ENCODE measurements at places on chromosomes 5 and 9.

DNA sequence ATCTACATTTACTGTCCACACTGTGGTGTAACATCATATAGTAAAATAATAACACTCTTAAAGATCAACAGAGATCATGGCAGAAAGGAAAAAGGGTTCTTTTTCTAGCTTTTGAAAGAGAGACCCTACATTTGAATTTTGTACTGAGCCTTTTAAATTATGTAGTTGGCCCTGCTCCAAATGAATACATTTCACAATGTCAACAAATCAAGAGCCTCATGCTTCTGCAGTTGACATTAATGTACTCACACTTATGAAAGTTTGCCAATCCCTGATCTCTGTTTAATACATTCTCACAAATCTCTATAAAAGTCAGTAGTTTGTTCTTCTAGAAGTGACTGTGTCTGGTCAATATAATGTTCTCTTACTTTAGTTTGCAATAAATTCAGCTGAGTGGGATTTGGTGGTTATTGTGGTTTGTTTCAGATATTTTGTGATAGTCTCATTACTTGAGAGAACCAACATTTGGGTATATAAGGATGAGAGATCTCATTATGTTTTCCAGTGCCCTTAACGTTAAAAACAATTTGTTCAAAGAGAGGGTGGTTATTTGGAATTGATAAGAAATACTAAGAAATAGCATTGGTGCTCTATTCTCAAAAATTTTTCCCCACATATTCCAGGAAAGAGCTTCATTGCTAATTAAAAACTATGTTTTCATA lies 277.8 kb upstream of the FTMT start:
- DNase-seq = no peak

- DNase-seq = no peak
Observed at GRCh38 chr9:91658513-91659105, 235.0 kb upstream of the NFIL3 start.

DNA sequence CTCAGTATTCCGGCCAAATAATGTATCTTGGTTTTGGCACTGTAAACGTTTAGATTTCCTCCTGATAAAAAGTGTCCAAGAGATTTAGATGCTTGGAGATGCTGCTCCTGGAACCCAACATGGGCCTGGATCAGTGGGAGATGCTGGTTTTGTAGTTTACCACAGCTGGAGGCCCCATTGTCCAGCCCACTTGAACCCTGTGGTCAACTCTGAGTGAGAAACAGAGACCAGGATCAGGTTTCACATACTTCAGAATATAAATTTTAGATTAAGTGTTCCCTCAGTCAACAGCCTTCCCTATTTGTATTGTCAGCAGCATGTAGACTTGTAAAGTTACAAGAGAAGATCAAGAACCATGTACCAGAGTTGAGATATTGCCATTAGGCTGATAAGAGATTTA lies 144.7 kb upstream of the C9orf72 start:
- DNase-seq = no peak

DNA sequence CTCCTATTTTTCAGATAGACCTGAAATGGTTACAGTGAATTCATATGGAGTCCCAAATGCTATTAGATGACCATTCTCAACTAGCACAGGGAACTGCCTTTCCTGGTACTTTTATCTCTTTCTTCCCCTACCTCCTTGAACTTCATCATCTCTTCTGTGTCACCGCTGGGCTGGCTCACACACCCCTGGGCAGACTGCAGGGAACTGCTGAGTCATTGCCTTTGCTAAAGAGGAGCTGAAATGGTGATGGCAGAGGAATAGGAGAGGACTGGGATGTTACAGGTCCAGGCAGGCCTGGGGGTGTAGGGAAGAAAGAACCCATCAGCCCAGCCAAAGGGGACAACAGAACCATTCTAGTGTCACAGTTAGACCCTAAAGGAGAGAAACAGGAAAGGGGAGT lies 322.3 kb downstream of the ASTN2 start:
- DNase-seq = no peak

DNA sequence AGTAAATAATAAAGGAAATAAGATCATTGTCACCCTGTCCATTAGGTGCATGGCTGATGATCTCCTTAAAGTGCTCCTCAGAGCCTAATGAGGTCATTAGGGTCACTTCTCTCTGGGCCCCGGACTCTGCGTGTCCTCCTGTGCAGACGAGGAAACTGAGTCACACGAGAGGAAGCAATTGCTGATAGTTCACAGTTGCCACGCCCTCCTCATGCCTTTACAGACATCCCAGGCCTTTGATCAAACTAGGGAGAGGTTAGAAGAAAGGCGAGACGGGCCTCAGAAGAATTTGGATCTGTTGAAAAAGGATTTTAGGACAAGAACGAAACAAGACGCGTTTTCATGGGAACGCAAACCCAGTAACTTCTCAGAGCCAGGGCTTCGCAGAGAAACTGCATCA lies 32.0 kb upstream of the MSX2 start:
- no peak for DNase-seq

- no peak for DNase-seq
Observed at GRCh38 chr9:99119976-99120655, 15.2 kb downstream of the TGFBR1 start.

DNA sequence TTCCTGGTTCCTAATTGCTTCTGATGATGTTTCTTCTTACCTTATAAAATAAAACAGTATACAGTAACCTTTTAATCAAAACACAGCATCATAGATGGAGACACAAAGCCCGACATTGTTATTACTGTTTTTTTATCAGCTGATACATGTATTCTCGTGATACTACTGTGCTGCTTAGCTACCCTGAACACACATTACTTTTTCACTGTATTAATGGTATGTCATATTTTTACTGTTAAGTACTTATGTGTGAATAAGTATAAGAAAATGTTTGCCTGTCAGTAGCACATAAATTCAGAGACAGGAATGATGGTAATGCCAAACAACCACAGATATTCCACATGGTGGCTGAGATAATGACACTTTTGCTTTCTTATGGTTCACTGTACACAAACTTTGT lies 68.7 kb downstream of the RAB24 start:
- no peak for DNase-seq

- no peak for DNase-seq
Observed at GRCh38 chr5:124080256-124080655, 568.3 kb downstream of the CSNK1G3 start.

GRCh38 chr9:123718188-123718587 lies 211.7 kb downstream of the DENND1A start:
- DNase-seq = no peak

DNA sequence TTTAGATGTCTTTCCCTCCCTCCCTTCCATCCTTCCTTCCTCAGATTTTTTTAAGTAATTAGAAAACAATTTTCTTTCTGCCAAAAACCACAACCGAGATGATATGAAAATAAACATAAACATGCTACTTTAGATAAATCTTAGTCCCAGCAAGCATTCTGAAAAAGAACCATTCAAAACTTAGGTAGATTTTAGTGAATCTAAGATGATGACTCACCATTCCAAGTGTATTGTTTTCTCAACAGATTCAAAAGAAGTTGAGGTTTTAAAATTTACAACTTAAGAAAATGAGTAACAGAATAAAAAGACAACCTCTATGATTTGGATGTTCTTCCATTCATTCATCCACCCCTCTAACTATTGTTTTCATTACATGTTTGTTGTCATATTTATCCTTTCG lies 465.1 kb downstream of the PDE4D start:
- DNase-seq = no peak

DNA sequence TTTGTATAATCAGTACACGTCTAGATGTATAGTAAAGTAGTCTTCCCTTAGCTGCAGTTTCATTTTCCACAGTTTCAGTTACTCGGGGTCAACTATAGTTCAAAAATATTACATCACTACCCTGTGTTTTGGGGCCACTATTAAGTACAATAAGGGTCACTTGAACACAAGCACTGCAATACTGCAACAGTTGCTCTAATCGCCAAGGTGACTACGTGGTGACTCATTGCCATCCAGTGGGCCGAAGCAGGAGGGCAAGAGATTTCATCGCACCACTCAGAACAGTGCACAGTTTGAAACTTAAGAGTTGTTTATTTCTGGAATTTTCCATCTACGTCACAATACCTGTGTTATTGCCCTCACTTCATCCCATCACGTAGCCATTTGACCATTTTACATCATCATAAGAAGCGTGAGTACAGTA lies at the start of gene ARL14EPL:
TSS of gene ARL14EPL (plus strand) at position 379 of the 424 bp plus-strand sequence. CDS start 18,994 bp downstream, outside the sequence.
- DNase-seq = no peak

DNA sequence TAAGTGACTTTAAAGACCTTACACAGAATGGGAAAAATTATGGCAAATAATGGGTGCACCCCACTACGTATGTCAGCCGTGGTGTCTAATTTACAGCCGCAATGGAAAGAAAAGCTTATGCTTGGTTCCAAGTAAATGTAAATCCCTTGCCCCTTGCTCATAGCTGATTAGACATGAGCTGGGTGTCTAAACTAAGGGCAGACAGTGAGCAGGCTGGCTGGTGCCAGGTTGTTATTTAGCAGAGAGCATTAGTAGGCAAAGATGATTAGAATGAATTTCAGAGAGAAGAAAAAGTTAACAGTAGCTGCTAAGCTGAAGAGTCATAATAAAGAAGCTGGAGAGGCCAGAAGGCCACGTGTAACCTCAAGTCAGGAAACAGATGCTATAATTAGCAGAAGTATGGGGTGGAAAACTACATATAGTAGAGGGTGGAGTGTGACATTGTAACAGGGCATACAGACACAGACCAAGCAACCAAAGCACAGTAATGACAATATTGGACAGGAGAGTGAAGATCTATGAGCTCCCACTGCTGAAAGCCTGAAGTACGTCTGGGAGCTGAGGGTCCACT lies 257.7 kb downstream of the MCTP1 start:
- peak; percentile 6 for DNase-seq

GRCh38 chr5:168612996-168613395 lies 33.8 kb upstream of the PANK3 start:
- DNase-seq = peak; percentile 60

DNA sequence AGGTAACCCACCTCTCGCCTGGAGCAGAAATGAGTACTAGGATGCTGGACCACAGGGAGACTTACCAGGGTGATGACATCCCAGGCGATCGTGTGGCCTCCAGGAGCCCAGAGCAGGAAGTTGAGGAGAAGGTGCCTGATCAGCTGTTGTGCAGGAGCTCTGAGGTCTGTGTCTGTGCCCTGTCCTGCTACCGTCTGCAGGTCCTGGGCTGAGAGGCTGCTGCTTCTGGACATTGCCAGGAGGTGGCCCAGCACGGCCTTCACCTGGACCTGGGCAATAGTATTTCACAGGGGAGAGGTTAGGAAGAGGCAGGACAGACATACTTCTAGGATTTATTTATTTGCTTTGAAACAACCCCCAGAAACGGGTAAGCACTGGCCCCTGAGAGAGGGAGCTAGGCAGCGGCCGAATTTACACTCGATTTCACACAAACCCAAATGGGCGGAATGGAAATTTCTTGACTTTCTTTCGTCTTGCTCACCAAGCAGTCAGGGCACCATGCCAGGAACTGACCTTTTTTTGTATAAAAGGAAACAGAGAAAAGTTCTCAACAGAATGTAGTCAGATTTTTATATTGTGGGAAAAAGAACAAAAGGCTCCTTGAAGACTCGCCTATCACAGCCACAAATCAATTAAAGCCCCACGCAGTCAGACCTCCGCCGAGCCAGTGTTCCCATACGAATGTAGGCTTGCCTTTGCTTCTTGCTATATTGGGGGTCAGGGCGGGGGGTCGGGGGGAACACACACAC lies 210.3 kb downstream of the FANCC start:
- DNase-seq = no peak

GRCh38 chr9:99373912-99374311 lies 151.8 kb downstream of the SEC61B start:
- DNase-seq = no peak

GRCh38 chr9:127531676-127532075 lies 80.4 kb downstream of the LRSAM1 start:
- no peak for DNase-seq

- DNase-seq = no peak
Observed at GRCh38 chr9:134376386-134377142, 50.3 kb downstream of the RXRA start.

GRCh38 chr9:88923092-88923491 lies 68.2 kb upstream of the S1PR3 start:
- DNase-seq = peak; percentile 62

GRCh38 chr9:123637945-123638634 lies 282.1 kb downstream of the CRB2 start:
- DNase-seq = peak; percentile 99

GRCh38 chr9:97853844-97854695 lies 1.0 kb downstream of the FOXE1 start:
- no peak for DNase-seq

GRCh38 chr5:167577616-167578015 lies 713.8 kb upstream of the WWC1 start:
- DNase-seq = no peak

GRCh38 chr5:136269973-136270372 lies 77.0 kb upstream of the SMIM32 start:
- no peak for DNase-seq

- DNase-seq = peak; percentile 69
Observed at GRCh38 chr5:98905857-98906688, 22.7 kb downstream of the CHD1 start.

GRCh38 chr5:59036274-59036961 lies 453.5 kb downstream of the RAB3C start:
- no peak for DNase-seq

- no peak for DNase-seq
Observed at GRCh38 chr9:123676869-123677268, 253.1 kb downstream of the DENND1A start.

- DNase-seq = no peak
Observed at GRCh38 chr5:10219068-10219467, 30.6 kb downstream of the ATPSCKMT start.

GRCh38 chr5:106397700-106398099 lies 1273.0 kb downstream of the EFNA5 start:
- no peak for DNase-seq

GRCh38 chr5:75338408-75338807 lies 1.4 kb downstream of the HMGCR start:
- no peak for DNase-seq

DNA sequence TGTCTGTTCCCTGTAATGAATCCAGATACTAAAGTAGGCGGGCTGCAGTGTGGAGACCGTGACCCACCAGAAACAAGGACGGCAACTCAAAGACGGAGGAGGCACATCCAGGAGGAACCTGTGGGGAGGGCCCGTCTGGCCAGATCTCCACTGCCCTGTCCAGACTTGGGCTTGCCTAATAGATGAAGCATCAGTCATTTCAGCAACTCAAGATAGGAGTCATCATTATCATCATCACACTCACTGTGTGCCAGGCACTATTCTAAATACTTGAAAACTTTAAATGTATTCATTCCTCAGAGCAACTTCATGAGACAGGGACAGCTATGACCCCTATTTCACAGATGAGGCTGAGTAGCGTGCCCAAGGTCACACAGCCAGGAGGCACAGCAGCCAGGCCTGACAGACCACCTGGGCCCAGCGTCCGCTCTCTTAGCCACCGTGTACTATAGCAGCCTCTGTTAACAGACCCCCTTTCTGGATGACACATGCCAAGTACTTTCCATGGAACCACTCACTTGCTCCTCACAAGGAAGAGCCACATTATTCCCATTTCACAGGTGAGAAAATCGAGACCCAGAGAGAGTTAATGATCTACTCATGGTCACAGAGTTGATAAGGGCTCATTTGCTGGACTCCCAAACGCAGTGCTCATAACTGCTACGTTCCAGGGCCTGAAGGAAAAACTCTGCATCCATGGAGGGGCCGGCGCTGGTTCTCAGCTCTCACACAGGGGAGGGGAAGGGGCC lies 4.9 kb upstream of the IL4 start:
- DNase-seq = no peak

All from Jurkat, Clone E6-1 (cell line).